ENCODE measurements at places on chromosomes 7 and 10.
A peak's percentile ranks its signal among the peaks of the same experiment; 100 is the strongest.

DNA sequence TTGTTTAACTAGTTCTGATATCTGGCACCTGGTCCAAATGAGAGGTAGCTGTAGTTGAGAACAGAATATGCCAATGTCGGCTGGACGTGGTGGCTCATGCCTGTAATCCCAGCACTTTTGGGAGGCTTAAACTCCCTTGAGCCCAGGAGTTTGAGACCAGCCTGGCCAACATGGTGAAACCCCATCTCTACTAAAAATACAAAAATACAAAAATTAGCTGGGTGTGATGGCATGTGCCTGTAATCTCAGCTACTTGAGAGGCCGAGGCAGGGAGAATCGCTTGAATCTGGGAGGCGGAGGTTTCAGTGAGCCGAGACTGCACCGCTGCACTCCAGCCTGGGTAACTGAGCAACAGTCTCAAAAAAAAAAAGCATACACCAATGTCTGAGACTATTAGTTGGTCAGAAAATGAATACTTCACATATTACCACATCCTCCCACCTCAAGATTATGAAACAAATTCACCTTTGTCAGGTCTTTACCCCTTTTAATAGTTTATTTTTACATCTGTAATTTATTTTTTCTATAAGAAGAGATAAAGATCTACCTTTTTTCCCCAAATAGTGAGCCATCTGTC lies 38.8 kb downstream of the EPC1 start:
- no peak for DNase-seq

GRCh38 chr10:13956826-13957225 lies 370.1 kb downstream of the PRPF18 start:
- no peak for DNase-seq

DNA sequence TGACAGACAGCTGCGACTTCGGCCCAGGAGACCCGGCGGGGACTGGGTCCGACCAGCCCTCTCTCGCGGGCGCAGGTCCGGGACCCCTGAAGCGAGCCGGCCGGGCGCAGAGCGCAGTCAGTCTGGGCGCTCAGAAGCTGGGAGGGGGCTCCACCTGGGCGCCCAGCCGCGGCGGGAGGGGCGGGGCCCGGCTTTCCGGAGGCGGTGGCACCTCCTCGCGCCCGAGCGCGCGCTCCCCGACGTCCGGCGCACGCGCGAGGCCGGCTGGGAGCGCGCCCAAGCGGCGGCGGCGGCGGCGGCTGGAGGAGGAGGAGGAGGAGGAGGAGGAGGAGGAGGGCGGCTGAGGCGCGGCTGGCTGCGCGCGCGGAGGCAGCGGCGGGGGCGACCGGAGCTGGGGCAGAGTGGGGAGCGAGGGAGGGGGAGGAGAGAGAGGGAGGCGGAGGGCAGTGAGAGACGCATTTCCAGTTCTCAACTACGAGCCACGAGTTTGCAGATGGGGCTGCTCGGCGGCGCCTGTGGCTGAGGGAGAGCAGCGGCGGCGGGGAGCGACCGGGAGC lies at the start of gene PALS2:
Gene PALS2, plus strand, starts transcription at position 456 of the 557 bp plus-strand sequence. CDS start 50,216 bp downstream, outside the sequence.
- DNase-seq = peak; percentile 5

GRCh38 chr7:106058928-106059324 lies 53.2 kb downstream of the SYPL1 start:
- no peak for DNase-seq

DNA sequence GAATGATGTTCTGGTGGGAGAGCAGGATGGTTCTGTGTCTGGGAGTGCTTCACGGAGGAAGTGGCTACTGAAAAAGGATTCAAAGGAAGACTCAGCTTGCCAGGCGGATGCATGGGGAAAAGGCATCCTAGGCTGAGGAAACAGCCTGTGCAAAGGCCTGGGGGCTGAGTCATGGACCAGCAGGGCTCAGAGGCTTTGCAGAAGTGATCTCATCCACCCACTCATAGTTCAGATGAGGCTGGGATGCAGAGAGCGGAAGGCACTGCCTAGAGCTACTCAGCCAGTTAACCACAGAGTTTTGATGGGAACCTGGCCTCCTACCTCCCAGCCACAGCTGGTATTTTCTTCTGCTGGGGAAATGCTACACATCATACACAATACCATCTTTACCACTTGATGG lies 15.8 kb upstream of the ADAMTS14 start:
- DNase-seq = no peak

GRCh38 chr7:2904202-2904601 lies 60.1 kb upstream of the GNA12 start:
- DNase-seq = no peak

- no peak for DNase-seq
Measured at GRCh38 chr10:49138361-49138891, 4.6 kb upstream of the FAM170B start.

GRCh38 chr7:36021367-36021766 lies 131.7 kb upstream of the EEPD1 start:
- DNase-seq = no peak

- DNase-seq = no peak
Measured at GRCh38 chr10:79946271-79947082, 2.4 kb downstream of the SFTPD start.

- DNase-seq = no peak
Measured at GRCh38 chr7:105429746-105430612, 41.3 kb upstream of the SRPK2 start.

GRCh38 chr10:46272863-46273415 lies 13.9 kb upstream of the ANTXRL start:
- no peak for DNase-seq

DNA sequence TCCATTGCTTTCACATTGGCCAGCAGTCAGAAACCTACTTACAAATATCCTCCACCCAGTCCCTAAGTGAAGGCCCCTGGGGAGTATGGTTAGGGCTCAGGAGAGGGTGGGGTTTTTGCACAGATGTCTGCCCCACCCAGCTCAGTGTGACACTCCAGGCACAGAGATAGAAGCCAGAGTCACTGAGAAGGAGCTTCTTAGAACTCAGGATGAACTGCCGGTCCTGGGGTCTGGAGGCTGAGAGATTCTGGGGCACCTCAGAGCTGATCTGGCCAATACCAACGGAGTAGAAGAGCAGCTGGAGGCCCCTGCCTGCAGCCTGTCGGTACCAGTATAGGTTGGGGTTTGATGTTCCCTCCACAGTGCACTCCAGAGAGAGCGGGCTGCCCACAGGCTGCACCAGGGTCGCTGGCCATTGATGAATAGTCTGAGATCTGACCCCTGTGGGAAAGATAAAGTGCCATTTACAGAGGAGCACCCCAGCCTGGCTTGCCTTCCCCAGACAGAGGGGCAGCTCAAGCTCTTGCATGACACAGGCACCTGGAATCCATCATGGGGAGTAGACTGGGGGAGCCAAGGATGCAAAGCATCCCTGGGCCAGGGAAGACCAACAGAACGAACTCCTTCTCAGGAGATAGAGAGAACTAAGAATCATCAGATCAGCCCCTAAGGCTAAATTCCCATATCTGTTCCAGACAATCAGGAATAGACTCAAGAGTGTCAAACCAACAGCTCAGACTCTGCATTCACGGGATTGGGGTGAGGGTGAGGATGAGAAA lies 41.9 kb downstream of the PRSS2 start:
- DNase-seq = no peak

GRCh38 chr7:44846816-44847508 lies 925 bp downstream of the H2AZ2 start:
- DNase-seq = no peak

GRCh38 chr7:149690688-149691446 lies 82.5 kb downstream of the ZNF467 start:
- no peak for DNase-seq

DNA sequence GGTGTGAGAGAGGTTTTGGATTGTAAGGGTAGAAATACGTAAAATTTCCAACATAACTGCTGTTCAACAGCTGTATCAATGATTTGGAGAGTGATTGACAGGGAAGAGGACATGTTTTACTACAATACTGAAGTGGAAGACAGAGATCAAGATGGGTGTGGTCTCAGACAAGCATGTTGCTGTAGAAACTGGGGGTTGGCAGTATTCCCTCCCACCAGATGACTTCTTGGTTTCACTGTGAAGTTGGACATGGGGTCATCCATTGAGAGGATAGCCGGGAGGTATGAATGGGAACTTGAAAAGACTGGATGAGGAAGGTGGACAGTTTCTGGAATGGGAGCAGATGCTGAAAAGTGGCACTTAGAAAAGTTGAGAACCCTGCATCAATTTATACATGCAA lies 95.3 kb upstream of the HDAC9 start:
- DNase-seq = no peak

- DNase-seq = no peak
Measured at GRCh38 chr7:140159497-140159896, 17.3 kb downstream of the KDM7A start.

GRCh38 chr10:3639546-3639945 lies 145.5 kb downstream of the KLF6 start:
- no peak for DNase-seq

DNA sequence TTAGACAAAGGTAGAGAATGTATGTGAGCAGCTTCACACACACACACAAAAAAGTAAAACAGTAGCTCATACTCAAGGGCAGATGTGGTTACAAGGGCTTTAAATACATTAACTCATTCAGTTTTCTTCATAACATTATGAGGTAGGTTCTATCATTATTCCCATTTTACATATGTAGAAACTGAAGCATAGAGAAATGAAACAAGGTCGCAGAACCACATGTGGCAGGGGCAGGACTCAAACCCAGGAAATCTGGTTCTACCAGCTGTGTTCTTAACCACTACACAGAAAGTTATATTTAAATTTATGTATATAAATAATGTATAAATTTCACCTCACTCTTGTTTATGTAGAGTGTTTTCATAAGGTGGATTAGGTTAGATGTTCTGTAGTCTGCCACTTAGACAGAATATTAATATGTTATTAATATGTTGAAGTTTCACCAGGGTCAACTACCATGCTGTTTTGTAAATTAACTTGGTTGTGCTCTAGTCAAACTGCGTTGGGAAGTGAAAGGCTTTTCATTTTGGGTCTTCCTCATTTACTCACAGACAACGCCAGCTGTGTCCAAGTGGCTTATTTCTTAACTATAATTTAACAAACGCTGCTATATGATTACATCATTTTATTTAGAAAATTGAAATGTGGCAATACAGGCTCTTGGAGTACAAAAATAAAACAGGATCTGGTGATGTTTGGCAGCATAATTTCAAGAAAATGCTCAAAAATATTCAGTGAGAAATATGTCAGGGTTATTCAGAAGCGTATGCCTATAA lies 138.4 kb downstream of the MDFIC start:
- DNase-seq = no peak

GRCh38 chr10:17805330-17805729 lies 3.8 kb upstream of the MRC1 start:
- DNase-seq = no peak

DNA sequence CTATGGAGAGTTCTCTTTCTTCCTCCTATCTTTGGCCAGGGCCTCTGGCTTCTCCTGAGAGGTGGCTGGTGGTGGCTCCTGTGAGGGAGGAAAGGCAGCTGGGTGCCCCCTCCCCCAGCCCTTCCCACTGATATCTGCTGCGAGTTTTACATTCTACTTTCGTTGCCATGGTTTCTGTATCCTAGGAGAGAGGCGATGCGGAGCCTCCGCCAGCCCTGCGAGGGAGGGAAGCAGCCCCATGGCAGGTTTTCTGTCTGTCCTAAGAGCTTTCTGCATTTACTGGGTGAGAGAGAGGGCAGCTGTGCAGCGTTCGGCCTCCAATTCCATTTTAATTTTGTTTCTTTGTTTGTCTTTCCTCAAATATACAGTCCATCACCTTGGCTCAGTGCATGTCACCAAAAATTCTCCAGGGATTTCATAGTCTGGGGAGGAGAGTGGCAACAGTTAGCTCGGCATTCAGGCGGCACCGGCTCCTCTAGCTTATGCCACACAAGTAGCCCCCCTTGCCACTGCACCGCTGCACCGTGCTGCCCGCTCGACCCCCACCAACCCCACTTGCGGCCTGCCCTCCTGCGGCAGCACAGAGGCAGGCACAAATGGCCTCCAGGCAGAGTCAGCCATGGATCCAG lies 20.4 kb downstream of the DNAJB12 start:
- DNase-seq = no peak

DNA sequence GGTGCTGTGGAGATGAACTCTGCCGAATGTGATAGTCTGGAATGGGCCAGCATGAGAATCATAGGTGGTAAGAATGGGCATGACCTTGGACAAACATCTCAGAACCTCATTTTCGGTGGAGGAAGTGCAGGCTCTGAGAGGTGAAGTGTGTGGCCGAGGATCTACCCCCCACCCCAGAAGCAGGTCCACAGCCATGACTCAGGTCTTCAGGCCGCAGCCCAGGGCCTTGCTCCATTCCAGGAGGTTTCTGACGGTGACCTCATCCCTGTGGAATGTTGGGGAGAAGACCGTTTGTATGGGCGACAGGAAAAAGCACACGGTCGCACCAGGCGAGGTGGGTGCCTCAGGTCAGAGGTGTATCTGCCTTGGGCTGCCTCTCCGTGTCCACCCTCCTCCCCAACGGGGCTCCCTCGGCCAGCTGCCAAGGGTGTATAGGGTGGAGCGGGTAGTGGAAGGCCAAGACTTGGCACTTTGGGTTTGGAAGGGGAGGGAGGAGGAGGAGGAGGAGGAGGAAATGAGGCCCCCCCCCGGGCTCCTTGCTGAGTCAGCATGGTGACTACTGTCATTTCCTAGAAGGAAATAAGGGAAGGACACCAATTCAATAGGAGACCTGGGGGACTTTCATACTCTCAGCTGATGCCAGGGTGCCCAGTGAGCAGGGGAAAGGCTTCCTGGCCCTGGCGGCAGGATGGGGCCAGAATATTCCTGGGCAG lies 168.0 kb upstream of the RHEB start:
- no peak for DNase-seq

- DNase-seq = no peak
Measured at GRCh38 chr10:62803724-62804355, 680 bp upstream of the ADO start.

DNA sequence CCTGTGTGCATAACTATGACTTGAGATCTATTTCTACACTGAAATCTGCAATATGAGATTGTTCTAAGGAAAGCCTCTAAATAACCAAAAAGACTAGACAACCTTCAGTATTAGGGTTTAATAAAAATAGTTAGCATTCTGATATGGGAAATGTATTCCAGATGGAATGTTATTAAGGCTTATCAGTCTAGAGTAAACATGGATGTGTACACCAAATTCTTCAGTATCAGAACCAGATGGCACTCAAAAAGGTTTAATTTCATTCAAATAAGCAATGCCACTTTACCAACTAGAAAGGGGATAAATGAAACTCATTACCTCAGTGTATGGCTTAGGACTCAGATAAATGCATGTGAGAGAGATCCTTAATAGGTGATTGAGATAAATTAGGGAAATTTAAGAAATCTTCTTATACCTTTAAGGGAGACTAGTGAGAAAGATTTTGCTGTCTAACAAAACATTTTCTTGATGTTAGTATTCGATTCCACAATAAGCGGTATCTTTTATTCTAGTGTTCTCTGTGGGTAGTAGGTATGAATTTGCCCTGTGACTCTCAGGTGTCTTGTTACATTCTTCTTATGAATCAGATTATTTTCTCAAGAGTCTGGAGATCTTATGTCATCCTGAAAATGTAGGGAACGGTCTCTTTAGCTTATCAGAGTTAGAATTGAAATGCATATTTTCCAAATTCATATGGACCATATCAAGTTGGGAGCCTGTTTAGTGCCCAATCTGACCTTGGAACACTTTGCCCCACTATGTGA lies 159.2 kb downstream of the PRKG1 start:
- DNase-seq = no peak

GRCh38 chr7:82722946-82723345 lies 279.4 kb upstream of the CACNA2D1 start:
- no peak for DNase-seq

All from esophagus squamous epithelium (tissue), 5 donors.